ENCODE measurements at places on chromosomes 16 and 17. TPM values are rescaled to one million over a fixed set of nuclear protein-coding genes. Genes with fewer than 3 reads are reported as not detected.
A peak's percentile ranks its signal among the peaks of the same experiment; 100 is the strongest.

MT1A gene
- total RNA-seq = 1.2 TPM

EVI2B gene
- total RNA-seq = 2.7 TPM

- no peak for DNase-seq
Measured at GRCh38 chr16:56331915-56332314, 93.4 kb downstream of the AMFR start.

- peak; percentile 67 for DNase-seq
Measured at GRCh38 chr17:28896884-28897768, at the start of gene FLOT2. FLOT2 (minus strand) TSS chr17:28897733; CDS start chr17:28897574, 159 bp downstream.

DNA sequence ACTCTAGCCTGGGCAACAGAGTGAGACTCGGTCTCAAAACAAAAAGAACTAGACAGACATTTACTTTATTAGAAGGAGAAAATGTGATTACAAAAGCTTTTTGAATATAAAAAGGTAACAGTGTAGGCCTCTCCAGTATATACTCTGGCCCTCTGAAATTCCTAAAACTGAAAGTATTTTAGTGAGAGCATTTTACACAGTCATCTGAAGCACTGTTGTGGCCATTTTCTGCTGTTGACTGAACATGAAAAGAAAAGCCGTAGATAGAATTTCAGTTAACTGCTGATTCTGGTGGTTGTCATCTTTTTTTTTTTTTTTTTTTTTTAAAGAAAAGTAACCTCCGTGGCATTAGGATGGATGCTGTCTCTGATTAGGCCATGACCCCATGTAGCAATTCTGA lies 15.6 kb downstream of the DUSP14 start:
- DNase-seq = no peak

CCL3 gene
- total RNA-seq = not detected

- DNase-seq = no peak
Measured at GRCh38 chr16:56246051-56246817, 54.9 kb downstream of the GNAO1 start.

GRCh38 chr16:27841061-27841801 lies 222.3 kb downstream of the GSG1L start:
- DNase-seq = no peak

CNTNAP1 gene
- 4.2 TPM for total RNA-seq

GH2 gene
- not detected for total RNA-seq

- no peak for DNase-seq
Measured at GRCh38 chr16:34802848-34803599, 1343.6 kb downstream of the TP53TG3F start.

GRCh38 chr17:15492791-15493692 lies 25.6 kb upstream of the CDRT4 start:
- DNase-seq = no peak

PMFBP1 gene
- 0.05 TPM for total RNA-seq

CRYM gene
- 147 TPM for total RNA-seq
